PC-3 (cell line): ENCODE measurements at places on chromosomes 7 and 10.

DNA sequence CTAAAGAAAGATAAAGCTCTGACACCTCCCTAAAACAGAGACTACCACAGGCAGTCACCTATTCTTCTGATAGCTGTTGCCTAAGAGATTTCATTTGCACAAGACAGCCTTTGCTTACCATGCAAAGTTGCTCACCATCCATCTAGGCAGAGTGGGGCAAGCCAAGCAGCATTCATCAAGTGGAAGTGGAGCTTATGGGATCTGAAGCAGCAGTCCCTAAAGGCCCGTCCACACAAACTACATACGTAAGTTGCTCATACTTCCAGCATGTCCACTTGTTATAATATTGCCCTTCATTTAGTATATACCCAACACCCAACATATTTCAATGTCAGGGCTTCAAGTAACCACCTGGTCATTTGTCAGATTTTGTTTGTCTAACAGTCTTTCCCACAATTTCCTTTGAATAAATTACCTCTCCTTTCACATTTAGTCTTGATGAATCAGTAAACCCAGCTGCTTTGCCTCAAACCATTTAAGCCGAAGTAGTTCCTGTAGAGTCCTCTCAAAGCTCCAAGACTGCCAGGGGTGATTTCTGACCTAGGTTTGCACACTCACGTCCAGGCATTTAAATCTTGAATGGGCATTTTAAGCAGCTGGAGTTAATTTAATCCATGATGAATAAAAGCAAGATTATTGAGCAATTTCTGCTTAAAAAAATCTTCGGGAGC, 67.9 kb downstream of the ATAD1 start:
- no peak for DNase-seq

DNA sequence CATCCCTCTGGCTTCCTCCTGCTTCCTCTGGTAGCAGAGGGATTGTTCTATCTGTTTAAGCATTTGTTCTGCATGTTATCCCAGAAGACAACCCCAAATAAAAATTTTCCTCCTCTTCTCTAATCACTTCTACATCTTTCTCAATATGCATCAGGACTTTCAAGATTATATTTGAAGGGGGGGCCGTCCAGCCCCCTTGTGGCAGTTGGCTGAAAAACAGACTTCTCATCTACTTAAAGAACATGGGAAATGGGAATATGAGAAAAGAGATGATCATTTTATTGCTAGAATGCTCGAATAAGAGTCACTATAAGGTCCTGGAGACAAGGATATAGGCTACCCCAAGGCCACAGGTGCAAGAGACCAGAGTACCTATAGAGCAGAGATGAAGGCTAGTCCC, 466.0 kb downstream of the REEP3 start:
- no peak for DNase-seq

- no peak for DNase-seq
Observed at GRCh38 chr7:43621729-43622448, 39.0 kb downstream of the STK17A start.

- no peak for DNase-seq
Observed at GRCh38 chr7:70229242-70229641, 631.0 kb downstream of the AUTS2 start.

DNA sequence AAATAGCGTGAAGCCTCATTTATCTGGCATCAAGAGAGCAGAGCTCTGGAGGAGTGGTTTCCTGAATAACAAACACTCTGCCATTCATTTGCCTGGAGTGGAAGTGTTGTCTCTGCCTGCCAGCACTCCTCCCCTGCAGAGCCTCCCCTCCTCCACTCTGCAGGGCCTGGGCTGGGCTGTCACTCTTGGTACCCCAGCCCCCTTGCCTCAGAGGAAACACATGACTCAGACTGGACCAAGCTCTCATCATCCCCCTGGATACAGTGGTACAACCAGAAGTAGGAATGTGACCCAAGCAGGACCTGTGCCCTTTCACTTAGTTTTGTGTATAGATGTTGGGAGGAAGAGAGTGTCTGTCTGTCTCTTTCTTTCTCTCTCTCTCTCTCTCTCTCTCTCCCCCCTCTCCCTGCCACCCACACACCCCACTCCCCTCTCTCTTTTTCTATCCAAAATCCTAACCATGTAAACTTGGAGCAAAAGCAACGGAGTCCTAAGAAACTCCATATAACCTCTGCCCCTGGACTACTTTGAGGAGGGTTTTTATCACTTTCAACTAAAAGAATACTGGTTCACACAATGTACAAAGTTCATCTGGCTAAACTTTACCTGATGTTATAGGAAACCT, 43.9 kb downstream of the DOCK4 start:
- peak; percentile 58 for DNase-seq

DNA sequence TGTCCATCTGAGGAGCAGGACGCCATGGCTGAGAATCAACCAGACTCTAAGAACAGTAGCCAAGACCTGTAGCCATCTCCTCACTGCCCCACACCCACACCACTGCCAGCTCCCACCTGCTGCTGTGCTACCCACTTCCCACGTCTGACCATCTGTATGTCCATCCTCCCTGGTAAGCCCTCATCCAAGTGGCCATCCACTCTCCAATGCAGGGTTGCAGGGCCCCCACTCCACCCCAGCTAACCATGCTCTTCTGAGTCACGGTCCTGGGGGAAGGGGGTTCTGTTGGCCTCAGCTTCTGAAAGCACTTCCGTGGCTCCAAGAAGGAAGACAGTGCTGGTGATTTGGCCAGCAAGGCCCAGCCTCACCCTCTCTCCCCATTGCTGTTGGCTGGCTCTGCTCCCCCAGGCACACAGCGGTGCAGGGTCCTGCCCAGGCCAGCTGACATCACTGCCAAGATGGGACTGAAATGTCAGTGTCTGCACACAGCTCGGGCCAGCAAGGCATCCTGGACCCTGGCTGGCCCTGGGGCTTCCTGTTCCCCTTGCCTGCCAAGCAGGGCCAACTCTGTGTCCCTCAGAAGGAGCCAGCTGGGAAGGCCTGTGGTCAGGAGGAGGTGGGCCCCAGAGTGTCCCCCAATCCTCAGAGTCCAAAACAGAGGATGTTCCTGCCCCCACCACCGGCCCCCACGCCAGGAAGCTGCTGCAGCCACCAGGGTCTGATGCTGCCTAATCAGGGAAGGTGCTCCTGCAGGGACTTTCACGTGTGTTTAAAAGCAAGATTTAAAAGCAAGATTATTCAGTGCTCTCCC, 17.5 kb downstream of the RASGEF1A start:
- DNase-seq, result no peak

DNA sequence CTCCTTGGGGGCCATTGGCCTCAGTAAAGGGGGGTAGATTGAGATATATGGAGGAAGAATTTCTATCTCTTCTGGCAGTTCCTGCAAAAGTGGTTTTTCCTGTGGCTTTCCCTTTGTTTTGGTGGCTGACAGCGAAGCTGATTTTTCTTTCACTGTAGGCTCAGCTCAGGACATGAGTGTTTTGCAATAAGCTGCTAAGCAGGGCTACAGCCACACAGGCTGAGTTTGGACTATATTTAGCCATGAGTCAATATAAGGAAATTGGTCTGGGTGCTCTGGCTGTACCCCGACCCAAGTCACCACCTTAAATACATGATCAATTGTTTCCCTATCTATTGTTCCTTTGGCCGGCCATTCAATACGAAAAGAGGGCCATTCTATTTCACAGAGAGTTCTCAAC, 212.7 kb upstream of the KCND2 start:
- DNase-seq, result no peak

- no peak for DNase-seq
Observed at GRCh38 chr10:6124666-6125065, 35.8 kb downstream of the RBM17 start.

- DNase-seq, result no peak
Observed at GRCh38 chr7:20190560-20191390, 26.4 kb downstream of the MACC1 start.

GRCh38 chr10:103149991-103150622, 43.0 kb downstream of the NT5C2 start:
- DNase-seq, result no peak

DNA sequence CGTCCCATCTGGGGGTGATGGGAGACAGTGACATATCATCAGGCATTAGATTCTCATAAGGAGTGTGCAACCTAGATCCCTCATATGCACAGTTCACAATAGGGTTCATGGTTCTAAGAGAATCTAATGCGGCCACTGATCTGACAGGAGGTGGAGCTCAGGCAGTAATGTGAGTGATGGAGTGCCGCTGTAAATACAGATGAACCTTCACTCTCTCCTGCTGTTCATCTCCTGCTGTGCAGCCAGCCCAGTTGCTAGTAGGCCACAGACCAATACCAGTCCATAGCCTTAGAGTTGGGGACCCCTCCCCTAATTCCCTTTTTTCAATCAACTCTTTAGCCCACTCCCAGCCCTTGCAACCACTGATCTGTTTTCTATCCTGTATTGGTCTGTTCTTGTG, 581.1 kb upstream of the AUTS2 start:
- DNase-seq, result no peak

GRCh38 chr10:28328346-28328745, 25.5 kb upstream of the MPP7 start:
- DNase-seq, result no peak

GRCh38 chr10:87930934-87931835, 67.8 kb downstream of the PTEN start:
- no peak for DNase-seq

DNA sequence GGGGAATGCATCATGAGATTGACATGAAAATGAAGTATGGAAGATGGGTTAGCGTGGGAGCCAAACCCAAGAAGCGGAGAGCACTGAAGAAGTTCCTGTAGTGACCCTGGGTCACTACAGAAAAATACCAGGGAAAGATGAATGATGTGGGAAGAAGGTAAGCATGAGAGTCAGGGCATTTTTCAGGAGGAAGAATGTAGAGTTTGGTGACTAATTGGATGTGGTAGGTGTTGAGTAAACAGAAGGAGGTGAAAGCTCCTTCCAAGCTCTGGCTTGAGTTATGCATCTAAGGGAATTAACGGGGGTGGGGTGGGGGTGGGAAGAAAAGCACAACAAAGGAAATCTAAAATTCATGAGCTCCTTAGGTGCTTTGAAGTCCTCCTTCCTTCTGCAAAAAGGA, 238.1 kb upstream of the AOAH start:
- DNase-seq, result no peak

DNA sequence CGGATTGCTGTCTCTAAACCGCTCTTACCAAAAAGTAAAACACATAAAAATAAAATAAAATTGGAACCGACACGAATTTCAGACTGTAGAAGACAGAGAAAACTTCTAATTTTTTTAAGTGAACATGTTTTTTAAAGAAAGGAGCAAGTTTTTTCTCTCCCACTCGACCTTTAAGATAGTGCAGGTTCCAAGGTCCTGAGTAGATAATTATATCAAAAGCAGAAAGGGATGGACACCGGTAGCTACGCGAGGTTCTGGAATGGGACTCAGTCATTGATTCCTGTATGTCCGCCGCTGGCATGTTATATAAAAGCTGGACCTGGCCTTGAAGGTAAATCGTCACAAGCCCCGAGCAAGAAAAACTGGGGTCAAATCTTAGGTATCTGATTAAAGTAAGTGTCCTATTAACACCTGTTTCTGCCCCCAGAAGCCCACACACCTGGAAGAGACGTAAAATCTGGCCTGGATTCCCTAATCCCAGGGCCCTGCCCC, 462 bp upstream of the CISD1 start:
- DNase-seq, result no peak

DNA sequence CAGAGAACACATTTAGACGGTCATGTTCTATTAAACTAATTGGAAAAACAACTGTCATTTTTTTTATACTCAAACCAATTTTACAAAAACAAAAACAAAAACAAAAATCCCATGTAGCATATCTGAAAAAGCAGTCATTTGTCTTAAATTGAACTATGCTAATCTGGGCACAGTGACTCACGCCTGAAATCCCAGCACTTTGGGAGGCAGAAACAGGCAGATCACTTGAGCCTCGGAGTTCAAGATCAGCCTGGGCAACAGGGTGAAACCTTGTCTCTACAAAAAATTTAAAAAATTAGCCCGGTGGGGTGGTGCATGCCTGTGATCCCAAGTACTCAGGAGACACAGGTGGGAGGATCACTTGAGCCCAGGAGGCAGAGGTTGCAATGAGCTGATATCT, 253.4 kb downstream of the DOCK4 start:
- DNase-seq, result no peak

GRCh38 chr7:21142081-21142480, 285.8 kb upstream of the SP4 start:
- peak; percentile 66 for DNase-seq

DNA sequence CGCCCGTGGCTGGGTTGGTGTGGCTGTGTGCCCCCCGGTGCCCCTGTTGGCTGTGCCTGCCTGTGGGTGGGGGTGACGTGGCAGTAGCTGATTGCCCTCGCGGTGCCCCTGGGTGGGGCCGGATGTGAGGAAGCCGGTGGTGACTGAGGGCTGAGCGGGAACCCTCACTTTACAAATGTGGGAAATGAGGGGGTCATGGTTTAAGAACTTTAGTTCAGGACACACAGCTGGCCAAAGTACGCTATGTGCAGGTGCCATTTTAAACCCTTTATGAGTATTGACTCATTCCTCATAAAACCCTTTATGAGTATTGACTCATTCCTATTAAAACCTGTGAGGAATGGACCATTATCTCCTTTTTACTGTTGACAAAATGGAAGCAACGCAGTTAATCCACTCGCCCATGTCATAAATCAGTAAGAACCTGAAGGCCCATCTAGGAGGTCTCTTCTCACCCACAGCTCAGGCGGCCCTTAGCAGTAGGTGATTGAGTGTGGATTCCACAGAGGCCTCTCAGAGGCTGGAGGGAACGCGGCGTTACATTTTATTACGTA, 290.1 kb upstream of the COBL start:
- DNase-seq, result peak; percentile 83

DNA sequence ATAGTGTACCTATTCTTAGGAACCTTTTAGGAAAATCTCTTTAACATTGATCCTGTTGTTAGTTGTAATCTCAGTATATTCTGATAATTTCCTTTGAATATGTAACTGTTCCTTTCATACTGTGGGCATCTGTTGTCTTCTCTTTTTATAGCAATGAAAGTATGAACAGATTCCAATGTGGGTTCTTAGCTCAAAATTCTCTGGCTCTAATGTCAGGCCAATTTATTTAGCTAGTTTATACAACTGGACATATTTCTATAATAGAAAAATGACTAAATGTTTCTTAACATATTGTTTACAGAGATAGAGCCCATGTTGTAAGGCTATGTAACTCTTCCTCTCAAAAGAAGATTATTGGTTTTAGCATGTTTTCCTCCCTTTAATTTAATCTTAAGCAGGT, 363.2 kb downstream of the AUTS2 start:
- no peak for DNase-seq

DNA sequence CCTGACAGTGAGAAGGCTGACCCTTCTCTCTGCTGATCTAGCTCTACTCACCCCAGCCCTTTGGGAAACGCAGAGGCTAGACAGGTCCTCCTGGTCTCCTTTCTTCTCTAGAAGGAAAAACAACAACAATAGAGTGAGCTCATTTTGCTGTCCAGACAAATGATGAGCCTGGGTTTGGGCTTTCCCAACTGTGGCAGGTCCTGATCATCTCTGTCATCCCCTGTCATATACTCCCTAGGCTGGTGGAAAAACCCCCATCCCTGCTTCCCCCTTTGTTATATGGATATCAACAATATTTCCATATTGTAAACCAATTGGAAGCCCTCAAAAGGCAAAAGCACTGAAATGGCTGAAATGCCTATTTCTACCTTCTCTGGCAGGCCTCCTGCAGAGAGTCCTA, 9.2 kb upstream of the DDIT4 start:
- no peak for DNase-seq
